ENCODE measurements at places on chromosomes 16 and 17.

GRCh38 chr16:3192476-3193019 lies 4.5 kb downstream of the OR1F1 start:
- no peak for DNase-seq

- no peak for DNase-seq
These were observed 26.0 kb upstream of the C16orf95 start for GRCh38 chr16:87342978-87343752.

- no peak for DNase-seq
These were observed 3.3 kb downstream of the ITGA3 start for GRCh38 chr17:50059256-50059655.

- DNase-seq = no peak
These were observed 8.4 kb downstream of the NDUFAB1 start for GRCh38 chr16:23587726-23588125.

DNA sequence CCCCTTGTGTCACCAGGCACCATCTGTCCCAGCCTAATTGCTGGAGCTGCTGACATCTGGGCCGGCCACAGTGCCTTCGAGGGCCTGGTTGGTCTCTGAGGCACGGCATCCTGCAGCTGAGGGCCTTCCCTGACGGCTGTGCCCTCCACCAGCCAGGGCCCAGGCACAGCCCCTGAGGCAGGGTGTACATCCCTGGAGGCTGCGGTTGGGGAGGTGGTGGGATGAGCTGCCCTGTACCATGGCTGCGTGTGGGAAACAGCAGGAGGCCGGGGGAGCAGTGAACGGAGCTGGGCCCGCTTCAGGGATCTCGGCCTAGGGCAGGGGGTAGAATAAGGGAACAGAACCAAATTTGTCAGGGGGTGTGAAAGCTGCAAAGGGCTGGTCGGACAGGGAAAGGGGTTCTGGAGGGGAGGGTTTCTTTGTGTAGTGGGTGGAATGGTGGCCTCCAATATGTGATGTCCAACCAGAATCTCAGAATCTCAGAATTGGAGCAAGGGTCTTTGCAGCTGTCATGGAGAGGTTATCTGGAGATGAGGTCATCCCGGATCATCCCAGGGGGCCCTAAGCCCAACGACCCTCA lies 10.0 kb upstream of the SLC38A10 start:
- DNase-seq = no peak

GRCh38 chr16:17362183-17362582 lies 108.6 kb downstream of the XYLT1 start:
- DNase-seq = no peak

DNA sequence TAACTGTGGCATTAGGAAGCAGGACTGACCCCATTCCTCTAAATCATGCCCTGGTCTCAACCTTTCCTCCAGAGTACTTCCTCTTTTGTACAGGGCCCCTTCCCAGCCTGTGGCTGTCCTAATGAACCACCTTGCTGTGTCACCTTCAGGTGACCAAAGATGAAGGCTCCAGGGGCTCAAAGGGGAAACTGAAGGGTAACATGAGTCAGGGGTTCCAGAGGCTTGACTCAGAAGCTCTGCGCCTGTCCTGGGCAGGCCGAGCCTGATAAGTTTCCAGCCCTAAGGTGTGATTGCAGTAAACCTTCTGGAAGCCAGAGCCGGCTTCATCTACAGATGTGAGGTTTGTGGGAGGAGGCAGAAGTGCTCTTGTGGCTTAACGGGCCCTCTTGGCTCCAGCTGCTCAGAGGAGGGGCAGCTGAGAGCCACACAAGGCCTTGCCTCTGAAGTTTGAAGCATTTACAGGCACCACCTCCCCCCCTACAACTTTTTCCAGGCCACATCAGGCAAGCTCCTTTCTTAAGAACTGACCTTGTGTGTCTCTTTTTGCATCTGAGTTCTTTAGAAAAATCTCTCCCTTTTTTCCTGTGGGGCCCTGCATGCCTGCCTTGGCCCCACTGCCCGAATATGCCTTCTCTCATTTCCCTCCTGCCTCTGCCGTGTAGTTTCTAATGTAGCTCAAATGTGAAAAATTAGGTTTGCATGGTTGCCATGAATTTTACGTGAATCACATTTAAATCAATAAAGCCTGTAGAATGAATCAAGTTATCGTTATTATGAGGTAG lies 149.9 kb downstream of the CLEC16A start:
- no peak for DNase-seq

- DNase-seq = no peak
These were observed 214.0 kb upstream of the CIBAR2 start for GRCh38 chr16:85326113-85326793.

GRCh38 chr17:41651625-41652460 lies 27.5 kb upstream of the KRT17 start:
- DNase-seq = no peak

- no peak for DNase-seq
These were observed 27.3 kb upstream of the ITGA2B start for GRCh38 chr17:44416558-44417289.

DNA sequence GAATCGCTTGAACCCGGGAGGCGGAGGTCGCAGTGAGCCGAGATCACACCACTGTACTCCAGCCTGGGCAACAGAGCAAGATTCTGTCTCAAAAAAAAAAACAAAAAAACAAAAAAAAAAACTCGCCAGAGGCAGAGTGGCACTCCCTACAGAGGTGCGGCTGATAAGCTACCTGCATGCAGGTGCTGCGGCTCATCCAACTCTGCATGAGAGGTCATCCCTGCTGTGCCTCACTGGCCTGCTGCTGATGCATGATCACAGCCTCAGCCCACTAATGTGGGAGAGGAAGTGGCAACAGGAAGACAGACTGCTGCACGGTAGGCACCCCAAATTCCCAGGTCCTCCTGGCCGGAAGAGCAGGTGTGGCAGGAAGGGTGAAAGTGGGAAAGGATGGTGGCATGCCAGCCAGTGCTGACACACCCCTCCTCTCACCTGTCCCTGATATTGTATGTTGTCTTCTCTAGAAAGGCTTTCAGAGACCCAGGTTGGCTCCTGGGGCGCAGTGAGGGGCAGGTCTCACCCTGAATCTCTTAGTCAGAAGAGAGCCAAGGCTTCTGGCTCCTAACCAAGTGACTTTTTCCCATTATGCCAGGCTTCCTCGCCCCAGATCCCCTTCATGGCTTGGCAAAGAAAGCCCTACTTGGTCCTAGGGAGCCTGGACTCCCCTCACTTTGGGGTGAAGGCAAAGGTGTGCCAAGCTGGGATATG lies 11.8 kb downstream of the NXPH3 start:
- DNase-seq = no peak

DNA sequence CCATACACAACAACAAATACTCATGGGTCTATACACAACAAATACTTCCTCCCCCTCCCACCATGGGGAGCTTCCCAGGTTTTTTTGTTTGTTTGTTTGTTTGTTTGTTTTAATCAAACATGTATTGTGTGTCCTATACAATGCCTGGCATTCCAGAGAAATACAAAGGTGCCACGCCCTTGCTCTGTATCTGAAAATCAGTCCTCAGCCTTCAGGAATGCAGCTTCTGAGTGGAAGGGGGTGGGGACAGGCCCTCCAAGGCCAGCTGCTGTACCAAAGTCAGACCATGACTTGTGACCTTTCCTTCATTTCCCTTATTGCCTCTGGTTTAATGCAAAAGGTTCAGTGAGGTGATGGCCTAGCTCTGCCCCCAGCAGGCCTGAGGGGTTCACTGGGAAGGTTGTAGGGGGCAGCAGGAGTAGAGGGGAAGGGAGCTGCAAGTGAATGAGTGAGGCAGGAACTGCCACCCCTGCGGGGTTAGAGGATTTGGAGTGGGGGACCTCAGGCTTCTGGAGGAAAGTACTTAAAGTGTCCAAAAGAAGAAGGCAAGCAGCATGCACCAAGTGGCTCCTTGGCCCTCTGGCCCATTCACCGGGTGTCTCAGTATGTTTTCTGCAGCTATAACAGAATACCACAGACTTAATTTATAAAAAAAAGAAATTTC lies 105.2 kb downstream of the CLEC16A start:
- DNase-seq = peak; percentile 38

- no peak for DNase-seq
These were observed 25.1 kb upstream of the TMC7 start for GRCh38 chr16:18958621-18959029.

DNA sequence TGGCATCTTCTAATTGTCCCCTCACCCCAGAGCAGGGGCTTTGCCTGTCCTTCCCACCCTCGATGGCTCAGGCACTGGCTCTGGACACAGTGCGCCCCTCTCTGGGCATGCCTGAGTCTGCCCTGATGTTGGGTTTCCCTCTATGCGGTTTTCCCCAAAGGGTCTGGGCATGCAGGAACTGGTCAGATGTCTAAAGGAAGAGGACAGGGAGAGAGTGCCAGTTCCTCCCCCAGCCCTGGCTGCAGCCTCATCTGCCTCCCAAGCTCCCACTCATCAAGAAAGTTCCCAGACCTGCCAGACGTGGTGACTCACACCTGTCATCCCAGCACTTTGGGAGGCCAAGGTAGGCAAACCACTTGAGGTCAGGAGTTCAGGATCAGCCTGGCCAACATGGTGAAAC lies 41.3 kb upstream of the PABPN1L start:
- DNase-seq = no peak

GRCh38 chr17:58686980-58687379 lies 4.9 kb downstream of the TEX14 start:
- DNase-seq = no peak

GRCh38 chr17:81838753-81839255 lies 4.0 kb upstream of the PPP1R27 start:
- DNase-seq = no peak

- DNase-seq = no peak
These were observed 50.2 kb downstream of the ANKFN1 start for GRCh38 chr17:56203430-56203829.

DNA sequence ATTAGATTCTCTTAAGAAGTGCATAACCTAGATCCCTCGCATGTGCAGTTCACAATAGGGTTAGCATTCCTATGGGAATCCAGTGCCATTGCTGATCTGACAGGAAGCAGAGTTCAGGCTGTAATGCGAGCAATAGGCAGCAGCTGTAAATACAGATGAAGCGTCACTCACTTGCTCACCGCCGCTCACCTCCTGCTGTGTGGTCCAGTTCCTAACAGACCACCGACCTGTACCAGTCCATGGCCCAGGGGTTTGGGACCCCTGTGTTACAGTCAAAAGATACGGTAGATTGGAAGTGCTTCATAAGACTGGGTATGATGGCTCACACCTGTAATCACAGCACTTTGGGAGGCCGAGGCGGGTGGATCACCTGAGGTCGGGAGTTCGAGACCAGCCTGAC lies 2.8 kb downstream of the STAT5A start:
- no peak for DNase-seq

DNA sequence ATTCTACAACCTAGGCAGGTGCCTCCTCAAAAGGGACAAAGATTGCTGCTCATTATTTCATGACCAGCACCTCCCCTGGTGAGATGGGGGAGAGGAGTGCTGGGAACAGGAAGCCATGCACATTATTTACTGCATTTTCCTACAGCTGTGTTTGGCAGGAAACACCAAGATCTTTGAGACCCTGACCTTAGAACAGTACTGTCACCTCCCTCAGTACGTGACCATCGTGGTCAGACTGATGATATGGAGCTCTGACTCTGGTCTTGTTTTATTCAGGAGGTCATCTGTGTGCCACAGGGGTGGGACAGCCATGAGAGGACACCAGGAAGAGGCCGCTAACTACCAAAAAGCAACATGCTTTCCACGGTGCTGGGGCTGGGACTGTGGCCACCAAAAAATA lies 37.4 kb downstream of the USP22 start:
- no peak for DNase-seq

DNA sequence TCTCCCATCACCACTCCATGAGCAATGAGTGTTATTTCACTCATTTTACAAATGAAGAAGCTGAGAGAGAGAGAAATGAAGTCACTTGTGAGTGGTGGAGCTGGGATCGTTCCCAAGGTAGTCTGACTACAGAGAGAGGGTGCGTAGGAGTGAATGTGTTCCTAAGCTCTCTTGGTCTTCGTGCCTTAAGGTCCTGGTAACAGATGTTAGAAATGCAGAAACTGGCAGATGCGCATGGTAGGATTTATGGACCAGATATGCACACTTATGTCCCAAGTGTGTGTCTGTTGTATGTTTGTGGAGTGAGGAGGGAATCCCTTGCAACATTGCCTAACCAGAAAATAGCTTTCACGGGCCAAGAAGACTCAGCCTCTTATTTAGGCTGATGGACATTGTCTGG lies 93.2 kb upstream of the ZNF469 start:
- DNase-seq = no peak

GRCh38 chr17:78082988-78083387 lies 45.6 kb downstream of the TMC6 start:
- DNase-seq = no peak

DNA sequence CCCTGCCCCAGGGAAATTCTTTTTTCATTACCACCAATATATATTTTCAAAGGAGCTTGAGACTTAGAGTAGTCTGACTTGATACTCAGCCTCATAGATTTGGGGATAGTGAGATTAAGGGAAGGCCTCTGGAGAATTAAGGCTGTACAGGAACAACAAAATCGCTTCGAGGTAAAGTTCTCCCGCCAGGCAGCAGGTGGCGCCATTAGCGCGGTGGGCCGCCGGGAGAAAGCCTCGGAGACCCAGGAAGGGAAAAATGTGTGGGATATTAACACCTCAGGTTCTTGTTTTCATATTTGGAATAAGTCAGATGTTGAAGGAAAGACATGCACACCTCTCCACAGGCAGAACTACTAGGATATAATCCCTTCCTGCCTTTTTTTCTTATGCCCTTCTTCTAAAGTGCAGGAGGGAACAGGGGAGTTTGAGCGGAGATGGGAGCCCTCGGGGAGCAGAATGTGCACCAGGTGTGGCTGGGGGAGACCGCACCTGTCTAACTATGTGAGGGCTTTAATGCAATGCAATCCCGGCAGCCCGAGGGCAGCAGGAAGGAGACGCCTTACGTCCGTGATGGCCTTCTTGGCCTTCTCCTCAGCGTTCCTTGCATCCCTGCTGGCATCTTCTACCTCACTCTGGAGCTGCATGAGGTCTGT lies 25.9 kb downstream of the MYH3 start:
- peak; percentile 85 for DNase-seq

GRCh38 chr17:76115138-76115754 lies 11.7 kb upstream of the EXOC7 start:
- DNase-seq = no peak

- no peak for DNase-seq
These were observed 1.1 kb downstream of the PRSS33 start for GRCh38 chr16:2786061-2786825.

DNA sequence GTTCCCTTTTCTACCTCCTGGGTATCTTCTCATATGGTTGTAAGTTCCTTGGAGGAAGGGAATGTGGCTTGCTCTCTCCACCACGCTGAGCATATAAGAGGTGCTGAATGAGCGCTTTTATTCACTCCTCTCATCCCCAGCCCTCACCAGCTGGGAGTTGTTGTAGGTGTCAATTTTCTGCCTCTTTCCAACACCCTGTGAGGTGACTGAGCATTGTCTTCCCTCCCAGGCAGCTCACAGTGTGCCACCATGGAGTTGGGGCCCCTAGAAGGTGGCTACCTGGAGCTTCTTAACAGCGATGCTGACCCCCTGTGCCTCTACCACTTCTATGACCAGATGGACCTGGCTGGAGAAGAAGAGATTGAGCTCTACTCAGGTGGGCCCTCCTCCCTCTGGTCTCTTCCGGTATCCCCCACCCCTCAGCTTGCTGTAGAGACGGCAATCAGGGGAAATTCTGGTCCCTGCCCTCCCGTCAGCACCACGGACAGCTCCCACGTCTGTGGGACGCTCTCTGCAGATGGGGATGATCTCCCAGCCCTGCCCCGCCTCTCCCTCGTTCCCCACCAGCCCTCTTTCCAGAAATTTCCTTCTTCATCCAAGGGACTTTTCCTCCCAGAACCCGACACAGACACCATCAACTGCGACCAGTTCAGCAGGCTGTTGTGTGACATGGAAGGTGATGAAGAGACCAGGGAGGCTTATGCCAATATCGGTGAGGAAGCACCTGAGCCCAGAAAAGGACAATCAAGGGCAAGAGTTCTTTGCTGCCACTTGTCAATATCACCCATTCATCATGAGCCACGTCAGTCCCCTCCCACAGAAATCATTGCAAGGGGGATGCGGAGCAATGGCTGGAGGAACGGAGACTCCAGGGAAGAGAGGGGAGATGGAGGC lies 18.3 kb downstream of the CIITA start:
- peak; percentile 38 for DNase-seq
